ENCODE measurements at places on chromosomes 4 and X. TPM values are rescaled to one million over a fixed set of nuclear protein-coding genes. Genes with fewer than 3 reads are reported as not detected.

The TEC gene
- 8.3 TPM for total RNA-seq

The PCYT1B gene
- total RNA-seq = 0.29 TPM

The ADH7 gene
- total RNA-seq = not detected

The SPANXN3 gene
- total RNA-seq = not detected

The BEX2 gene
- 7.4 TPM for total RNA-seq

The AFF2 gene
- total RNA-seq = 0.13 TPM

The NUDT10 gene
- total RNA-seq = 0.82 TPM

DNA sequence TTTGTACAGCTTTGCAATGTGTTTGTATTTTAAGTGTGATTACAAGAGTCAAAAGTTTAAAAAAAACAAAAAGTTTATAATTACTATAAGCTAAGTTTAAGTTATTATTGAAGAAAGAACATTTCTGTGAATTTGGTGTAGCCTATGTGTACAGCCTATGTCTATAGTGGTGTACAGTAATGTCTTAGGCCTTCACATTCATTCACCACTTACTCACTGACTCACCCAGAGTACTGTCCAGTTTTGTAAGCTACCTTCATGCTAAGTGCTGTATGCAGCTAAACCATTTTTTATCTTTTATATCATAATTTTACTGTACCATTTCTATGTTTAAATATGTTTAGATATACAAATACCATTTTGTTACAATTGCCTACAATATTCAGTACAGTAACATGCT is 182.3 kb downstream of the RPA4 start:
- no peak for ATAC-seq

DNA sequence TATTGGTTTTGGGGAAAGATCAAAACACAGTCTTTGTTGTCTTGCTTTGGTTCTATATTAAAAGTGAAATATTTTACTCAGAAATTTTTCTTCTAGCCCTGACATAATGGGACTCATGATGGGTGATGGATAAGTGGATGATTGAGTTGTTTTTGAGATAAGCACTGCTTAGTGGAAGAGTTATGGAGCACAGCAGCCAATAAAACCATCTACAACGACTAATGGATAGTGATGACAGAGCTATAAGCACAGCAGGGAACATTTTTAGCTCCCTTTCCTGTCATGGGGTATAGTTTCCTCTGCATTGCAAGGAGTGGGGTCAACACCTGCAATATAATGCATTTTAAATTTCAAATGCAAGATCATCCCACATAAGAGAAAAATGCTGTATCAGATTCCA is 812.4 kb downstream of the STPG2 start:
- ATAC-seq = no peak

GRCh38 chrX:85977218-85977617 is 70.1 kb downstream of the CHM start:
- no peak for ATAC-seq

GRCh38 chr4:601612-602558 is 23.5 kb upstream of the PDE6B start:
- no peak for ATAC-seq

DNA sequence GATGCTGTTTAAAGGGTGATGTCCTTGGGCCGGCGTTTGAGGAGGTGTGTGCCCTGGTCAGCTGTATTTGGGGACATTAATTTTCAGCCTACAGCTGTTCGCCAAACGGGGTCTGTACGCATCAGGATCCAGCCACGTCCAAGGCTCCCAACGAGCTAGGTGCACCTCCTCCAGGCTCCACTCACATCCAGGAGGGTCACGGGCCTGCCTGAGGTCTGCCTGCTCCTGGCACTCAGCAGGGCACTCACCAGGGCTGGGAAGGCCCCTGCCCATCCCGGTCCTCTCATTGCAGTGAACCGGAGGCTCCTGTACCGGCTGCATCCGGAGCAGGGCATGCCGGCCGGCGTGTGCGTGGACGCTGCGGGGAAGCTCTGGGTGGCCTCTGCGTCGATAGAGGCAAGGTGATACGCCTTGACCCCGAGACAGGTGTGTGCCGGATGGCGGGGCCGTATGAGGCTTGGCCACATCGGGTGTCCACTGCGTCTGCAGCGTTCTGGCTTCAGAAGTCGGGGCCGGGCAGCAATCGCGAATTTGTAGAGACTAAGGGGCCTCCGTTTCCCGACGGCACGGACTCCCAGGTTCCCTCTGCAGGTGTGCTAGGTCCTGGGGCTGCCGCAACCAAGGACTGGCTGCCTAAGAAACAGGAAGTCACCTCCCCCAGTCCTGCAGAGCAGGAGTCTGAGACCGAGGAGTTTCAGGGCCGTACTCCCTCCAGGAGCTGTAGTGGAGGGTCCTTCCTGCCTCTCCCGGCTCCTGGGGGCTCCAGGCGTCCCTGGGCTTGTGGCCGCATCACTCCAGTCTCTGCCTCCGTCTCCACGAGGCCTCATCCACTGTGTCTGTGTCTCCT is 27.5 kb upstream of the PLCXD1 start:
- no peak for ATAC-seq

GRCh38 chr4:123786920-123787319 is 390.3 kb downstream of the SPRY1 start:
- ATAC-seq = no peak

DNA sequence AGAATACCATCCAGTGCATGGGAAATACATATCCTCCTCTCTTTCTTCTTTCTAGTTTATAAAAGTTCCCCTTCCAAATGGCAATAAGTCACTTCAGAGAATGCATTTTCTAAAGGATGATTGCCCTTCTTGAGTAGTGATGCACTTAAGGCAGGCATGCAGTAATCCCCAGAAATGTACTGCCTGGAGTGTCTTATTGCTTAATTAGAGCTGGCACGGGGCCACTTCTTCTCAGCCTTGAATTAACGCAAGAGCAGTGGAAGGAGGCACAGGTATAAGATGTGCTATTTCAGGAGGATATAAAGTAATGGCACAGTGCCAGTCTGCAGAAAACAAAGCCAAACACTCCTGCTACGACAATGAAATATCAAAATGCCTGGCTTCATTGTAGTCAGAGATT is 371.4 kb upstream of the FAM241A start:
- ATAC-seq = no peak

GRCh38 chr4:31649878-31650277 is 929.7 kb downstream of the PCDH7 start:
- no peak for ATAC-seq

DNA sequence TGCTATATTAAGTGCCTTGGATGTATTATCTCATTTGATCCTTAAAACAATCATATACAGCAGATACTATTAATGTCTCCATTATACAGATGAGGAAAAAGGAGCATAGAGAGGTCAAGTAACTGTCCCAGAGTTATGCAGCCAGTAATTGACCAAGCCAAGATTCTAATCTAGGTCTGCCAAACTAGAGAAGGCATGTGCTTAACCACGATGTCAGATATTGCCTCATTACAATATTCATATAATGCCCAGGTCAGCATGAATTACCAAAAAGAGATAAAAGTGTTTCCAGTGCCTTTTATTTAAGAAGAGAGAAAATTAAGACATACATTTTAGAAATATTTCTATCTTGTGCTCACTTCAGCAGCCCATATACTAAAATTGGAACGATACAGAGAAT is 7.1 kb downstream of the ARHGEF6 start:
- ATAC-seq = no peak

DNA sequence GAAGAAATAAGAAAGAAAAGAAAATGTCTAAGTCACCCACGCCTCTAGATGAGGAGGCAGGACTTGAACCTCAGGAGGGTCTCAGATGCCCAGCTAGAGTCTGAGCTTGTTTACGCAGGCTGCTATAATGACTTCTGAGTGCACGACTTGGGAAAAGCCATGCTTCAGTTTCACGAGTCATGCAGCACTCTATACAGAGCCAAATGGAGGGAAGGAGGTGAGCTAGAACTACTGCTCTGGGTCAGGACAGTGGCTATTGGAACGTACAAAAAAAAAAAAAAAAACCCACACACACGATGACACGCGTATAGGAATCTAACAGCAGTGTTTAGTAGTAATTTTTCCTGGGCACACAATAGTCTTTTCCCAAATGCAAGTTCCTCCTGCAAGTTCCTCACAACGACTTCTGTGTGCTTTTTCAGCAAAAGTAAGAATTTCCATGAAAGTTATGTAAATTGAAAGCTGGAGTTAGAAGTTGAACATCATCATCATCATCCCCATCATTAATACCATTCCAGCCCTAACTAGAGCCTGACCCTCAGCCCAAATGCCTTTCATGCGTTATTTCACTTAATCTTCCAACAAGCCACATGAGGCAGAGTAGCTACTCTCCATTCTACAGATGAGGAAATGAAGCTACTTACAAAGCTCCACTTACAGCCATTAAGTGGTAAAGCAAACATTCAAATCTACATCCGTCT is 36.6 kb downstream of the IRF2 start:
- no peak for ATAC-seq

DNA sequence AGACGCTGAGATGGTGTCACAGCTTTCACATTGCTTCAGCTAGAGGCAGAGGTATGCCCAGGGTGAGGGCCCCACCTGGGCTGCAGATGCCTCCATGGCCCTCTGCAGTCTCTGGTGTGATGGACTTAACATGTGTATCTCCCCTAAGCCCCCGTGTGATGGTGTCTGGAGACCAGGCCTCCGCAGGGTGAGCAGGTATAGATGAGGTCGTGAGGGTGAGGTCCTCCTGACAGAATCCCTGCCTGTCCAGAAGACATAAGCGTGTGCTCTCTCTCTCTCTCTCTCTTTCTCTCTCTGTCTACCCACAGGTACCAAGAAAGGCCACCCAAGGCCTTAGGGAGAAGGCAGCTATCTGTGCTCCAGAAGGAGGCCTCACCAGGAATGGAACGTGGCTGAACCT is 50.9 kb downstream of the CPZ start:
- ATAC-seq = no peak

GRCh38 chr4:73415807-73416238 is 11.7 kb downstream of the ALB start:
- no peak for ATAC-seq

- no peak for ATAC-seq
Observed at GRCh38 chrX:95040104-95040503, 1366.1 kb downstream of the FAM133A start.

GRCh38 chrX:72276478-72276953 is 532 bp downstream of the RPS4X start:
- ATAC-seq = no peak

GRCh38 chr4:53574528-53574927 is 16.8 kb downstream of the LNX1 start:
- no peak for ATAC-seq

GRCh38 chr4:156705311-156705710 is 266.3 kb downstream of the PDGFC start:
- no peak for ATAC-seq

GRCh38 chr4:160136021-160136420 is 1033.1 kb downstream of the RAPGEF2 start:
- ATAC-seq = no peak
